ENCODE measurements at places on chromosomes 11 and 22. TPM values are rescaled to one million over a fixed set of nuclear protein-coding genes. Genes with fewer than 3 reads are reported as not detected.

GRCh38 chr22:26927821-26928220 lies 270.4 kb downstream of the MIAT start:
- no peak for DNase-seq
- no peaks in the 10 kb centered on the region for H3K36me3 ChIP-seq
- H3K27ac ChIP-seq: no peak overlapping the region
- no peak overlapping the region for H3K4me3 ChIP-seq
- H3K27me3 ChIP-seq: peaks cover 2% of the 10 kb centered on the region

DNA sequence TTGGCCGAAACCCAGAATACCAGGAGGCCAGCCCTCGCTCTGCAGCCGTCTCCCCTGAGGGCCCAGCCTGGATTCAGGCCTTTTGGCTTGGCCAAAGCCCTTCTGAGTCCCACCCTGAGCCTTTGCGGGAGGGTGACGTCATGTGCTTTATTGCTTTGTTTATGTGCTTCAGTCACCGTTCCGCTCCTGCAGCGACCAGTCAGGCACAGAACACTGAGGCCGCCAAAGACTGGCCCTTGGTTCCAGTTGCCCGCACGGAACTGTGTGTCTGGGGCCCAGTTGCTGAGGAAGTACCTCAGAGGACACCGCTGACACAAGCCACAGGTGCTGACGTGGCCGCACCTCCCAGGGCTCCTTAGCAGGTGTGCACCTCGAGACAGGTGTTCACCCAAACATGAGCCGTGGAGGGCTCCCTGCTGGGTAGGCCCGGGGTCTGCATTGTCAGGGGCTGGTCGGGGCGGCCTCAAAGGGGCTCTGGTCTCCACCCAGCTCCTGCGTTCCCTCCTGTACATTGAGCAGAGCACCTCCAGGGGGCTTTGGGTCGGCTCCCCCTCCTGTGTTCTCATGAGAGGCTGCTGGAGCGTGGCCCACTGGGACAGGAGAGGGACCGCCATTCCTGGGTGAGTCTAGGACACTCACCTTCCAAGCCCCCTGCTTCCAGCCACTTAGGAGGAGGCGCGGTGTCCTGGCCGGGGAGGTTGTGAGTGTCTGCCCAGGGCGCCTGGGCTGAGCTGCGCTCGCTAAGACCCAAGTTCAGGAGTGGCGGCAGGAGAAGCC lies 376.8 kb downstream of the TBC1D22A start:
- H3K36me3 ChIP-seq: peaks cover 2% of the 10 kb centered on the region
- DNase-seq: no peak
- H3K4me3 ChIP-seq: no peak overlapping the region
- peaks cover 4% of the 10 kb centered on the region for H3K4me1 ChIP-seq
- no peak overlapping the region for H3K27ac ChIP-seq

DNA sequence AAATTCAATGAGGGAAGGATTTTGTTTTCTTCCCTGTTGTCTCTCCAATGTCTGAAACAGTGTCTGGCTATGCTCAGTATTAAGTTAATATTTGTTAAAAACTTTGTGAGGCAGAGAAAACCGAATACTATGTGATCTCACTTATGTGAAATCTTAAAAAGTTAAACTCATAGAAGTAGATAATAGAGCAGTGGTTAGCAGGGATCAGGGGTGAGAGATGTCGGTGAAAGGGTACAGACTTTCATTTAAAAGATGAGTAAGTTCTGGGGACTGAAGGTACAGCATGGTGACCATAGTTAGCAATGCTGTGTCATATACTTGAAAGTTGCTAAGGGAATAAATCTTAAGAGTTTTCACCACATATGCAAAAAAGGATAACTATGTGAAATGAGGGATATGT lies 244.6 kb downstream of the AASDHPPT start:
- no peaks in the 10 kb centered on the region for H3K36me3 ChIP-seq
- H3K27ac ChIP-seq: no peak overlapping the region
- no peak for DNase-seq
- no peak overlapping the region for H3K4me3 ChIP-seq
- no peaks in the 10 kb centered on the region for H3K27me3 ChIP-seq
- no peaks in the 10 kb centered on the region for H3K4me1 ChIP-seq

- H3K27me3 ChIP-seq: no peaks in the 10 kb centered on the region
- H3K27ac ChIP-seq: no peak overlapping the region
- DNase-seq: no peak
- H3K36me3 ChIP-seq: peaks cover 16% of the 10 kb centered on the region
- peaks cover 15% of the 10 kb centered on the region for H3K4me1 ChIP-seq
These were observed 91.9 kb downstream of the SPON1 start for GRCh38 chr11:14054116-14055107.

DNA sequence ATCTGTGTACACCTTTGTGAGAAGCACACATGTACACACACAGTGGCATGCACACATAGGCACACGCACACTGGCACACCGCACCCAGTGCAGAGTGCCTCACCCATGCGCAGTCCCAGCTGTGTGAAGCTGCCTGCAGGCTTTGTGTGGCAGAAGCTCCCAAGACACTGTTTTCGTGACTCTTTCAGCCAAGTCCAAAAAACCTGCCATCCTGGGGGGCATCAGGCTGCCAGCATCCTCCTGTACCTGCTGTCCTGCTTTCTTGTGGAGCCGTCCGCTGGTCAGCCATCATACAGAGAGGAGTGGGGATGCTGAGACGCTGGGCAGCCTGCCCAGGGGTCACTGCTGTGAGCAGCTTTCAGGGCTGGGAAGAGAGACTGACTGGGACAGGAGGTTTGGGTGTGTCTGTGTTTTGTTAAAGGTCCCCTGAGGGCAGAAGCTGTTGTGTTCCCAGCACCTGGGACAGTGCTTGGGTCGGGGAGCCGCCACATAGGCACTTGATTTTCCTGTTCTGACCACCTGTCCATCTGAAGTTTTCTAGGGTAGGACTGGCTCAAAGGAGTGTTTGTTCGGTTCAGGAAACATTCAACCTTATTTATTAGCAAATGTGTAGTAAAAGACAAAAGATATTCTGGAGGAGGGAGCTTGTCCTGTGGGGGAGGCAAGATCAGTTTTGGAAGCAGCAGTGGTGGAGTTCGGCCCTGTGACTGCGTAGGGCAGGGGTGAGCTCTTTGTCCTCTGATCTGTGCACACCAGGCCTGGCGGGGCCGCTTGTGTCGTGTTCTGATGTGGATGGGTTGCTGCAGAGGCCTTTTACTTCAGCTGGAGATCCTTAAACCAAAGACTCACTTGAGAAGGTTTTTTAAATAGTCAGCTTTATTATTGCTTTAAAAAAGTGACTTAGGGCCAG lies 29.7 kb downstream of the AP2A2 start:
- peaks cover 9% of the 10 kb centered on the region for H3K27me3 ChIP-seq
- DNase-seq: no peak
- no peak overlapping the region for H3K27ac ChIP-seq
- H3K36me3 ChIP-seq: peaks cover 44% of the 10 kb centered on the region

GRCh38 chr11:43548916-43549315 lies 131.6 kb upstream of the HSD17B12 start:
- no peak for DNase-seq
- peaks cover 3% of the 10 kb centered on the region for H3K36me3 ChIP-seq
- peaks cover 7% of the 10 kb centered on the region for H3K4me1 ChIP-seq
- H3K4me3 ChIP-seq: no peak overlapping the region
- no peak overlapping the region for H3K27ac ChIP-seq

- H3K36me3 ChIP-seq: peaks cover 32% of the 10 kb centered on the region
- H3K27ac ChIP-seq: no peak overlapping the region
- H3K27me3 ChIP-seq: peaks cover 28% of the 10 kb centered on the region
- DNase-seq: peak; percentile 34
- peak overlapping the region; percentile 88 for H3K4me3 ChIP-seq
- H3K4me1 ChIP-seq: peaks cover 20% of the 10 kb centered on the region
These were observed 913 bp downstream of the ZNHIT2 start for GRCh38 chr11:65116370-65117205.

- peaks cover 11% of the 10 kb centered on the region for H3K4me1 ChIP-seq
- H3K27me3 ChIP-seq: no peaks in the 10 kb centered on the region
- H3K36me3 ChIP-seq: no peaks in the 10 kb centered on the region
- peak; percentile 15 for DNase-seq
- no peak overlapping the region for H3K27ac ChIP-seq
These were observed 103.8 kb downstream of the STIM1 start for GRCh38 chr11:3959015-3959902.

DNA sequence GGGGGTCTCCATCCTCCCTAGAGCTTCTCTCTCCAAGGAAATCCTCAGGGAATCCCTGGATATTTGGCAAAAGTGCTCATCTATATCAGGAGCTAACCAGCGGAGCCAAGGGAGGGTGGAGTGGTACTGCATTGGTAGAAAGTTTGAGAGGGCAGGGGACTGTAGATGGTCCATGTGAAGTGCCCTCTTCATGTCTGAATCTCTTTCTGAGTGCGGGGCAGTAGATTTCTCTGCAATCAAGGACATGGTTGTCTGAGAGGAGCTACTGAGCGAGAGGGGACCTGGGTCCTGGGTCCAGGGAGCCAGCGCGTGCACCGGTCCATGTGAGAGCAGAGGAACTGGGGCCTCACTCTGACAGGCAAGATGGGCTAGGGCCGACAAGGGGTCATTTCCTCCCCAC lies 701 bp downstream of the DIXDC1 start:
- peaks cover 24% of the 10 kb centered on the region for H3K4me1 ChIP-seq
- no peak for DNase-seq
- H3K27me3 ChIP-seq: peaks cover 1% of the 10 kb centered on the region
- peak overlapping the region; percentile 52 for H3K4me3 ChIP-seq

DNA sequence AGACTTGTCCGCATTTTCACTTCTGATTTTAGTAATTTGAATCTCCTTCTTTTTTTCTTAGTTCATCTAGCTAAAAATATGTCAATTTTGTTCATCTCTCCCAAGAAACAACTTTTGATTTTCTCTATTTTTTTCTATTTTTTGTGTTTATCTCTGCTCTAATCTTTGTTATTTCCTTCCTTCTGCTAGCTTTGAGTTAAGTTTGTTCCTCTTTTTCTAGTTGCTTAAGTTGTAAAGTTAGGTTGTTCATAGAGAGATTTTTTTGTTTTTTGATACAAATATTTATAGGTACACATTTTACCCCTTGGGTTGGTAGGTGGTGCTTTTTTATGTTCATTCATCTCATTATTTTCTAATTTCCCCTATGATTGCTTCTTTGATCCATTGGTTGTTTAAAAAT lies 22.1 kb upstream of the XKR3 start:
- H3K4me1 ChIP-seq: no peaks in the 10 kb centered on the region
- DNase-seq: no peak
- H3K4me3 ChIP-seq: no peak overlapping the region
- peaks cover 8% of the 10 kb centered on the region for H3K27me3 ChIP-seq
- no peak overlapping the region for H3K27ac ChIP-seq

DNA sequence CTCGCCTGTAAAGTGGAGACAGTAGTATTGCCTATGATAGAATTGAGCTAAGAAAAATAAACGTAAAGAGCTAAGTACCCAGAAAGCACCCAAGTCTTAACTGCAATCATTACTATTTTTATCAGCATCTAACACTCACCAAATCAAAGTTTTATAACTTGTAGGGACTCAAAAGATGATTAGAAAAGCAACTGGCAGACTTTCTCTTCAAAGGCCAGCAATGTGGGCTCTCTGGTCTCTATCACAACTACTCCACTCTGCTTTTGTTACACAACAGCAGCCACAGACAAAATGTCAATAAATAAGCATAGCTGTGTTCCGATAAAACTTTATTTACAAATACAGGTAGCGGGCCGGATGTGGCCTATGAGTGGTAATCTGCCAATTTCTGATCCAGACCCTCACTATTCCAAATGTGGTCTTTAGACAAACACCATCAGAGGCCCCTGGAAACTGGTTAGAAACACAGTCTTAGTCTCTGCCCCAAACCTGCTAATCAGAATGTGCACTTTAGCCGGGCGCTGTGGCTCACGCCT lies 8.2 kb downstream of the TPST2 start:
- peaks cover 35% of the 10 kb centered on the region for H3K4me1 ChIP-seq
- no peak overlapping the region for H3K27ac ChIP-seq
- no peak overlapping the region for H3K4me3 ChIP-seq
- DNase-seq: no peak
- peaks cover 1% of the 10 kb centered on the region for H3K27me3 ChIP-seq

DNA sequence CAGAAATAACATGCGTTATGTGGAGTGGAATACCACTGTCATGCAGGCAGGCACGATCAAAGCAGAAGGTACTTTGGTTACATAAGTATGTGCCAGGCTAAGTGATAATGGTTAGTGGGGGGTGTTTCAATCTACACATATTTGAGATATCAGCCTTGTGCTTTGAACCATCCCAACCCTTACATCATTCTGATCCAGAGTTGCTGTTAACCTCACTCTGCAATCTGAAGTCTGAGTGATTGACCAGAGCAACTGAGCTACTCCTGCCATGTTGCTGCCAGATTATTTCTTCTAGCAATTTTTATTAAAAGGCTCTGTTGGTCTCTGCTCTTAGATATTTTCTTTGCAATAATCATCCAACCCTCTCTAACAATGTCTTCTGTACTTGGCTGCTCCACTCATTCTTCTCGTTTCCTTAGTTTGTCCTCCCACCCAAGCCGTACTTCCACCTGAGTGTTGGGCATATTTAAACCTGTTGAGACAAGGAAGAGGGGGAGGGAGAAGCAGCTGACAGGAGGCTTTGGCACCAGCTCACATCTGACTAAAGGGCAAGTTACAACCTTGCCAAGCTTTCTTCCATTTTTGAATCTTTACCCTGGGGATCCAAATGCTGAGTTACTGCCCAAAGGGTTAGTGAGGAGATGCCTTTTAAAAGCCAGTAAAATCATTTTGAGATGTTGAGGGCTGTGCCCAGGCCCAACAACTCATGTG lies 114.1 kb upstream of the SESN3 start:
- peaks cover 1% of the 10 kb centered on the region for H3K27me3 ChIP-seq
- H3K27ac ChIP-seq: no peak overlapping the region
- peaks cover 15% of the 10 kb centered on the region for H3K4me1 ChIP-seq
- no peak for DNase-seq

DNA sequence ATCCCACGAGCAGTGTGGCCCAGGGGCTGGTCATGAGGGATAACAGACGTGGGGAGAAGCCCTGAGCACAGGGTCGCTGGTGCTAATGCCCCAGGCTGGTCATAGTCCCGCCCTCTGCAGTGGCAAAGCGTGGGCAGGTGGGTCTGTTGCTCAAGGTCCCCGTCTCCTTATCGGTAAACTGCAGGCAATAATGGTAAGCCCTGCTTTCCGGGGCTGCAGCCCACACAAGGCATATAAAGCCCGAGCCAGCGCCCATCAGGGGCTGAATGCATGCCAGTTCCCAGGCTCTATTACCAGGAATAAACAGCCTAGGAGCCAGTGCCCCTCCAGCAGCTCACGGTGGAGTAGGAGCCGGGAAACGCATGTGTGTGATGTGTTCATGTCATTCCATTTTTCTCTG lies 261.0 kb downstream of the BRD1 start:
- peaks cover 1% of the 10 kb centered on the region for H3K27me3 ChIP-seq
- no peak overlapping the region for H3K4me3 ChIP-seq

MOGAT2 gene
- total RNA-seq: not detected

OR52N4 gene
- total RNA-seq: not detected

RPS6KB2 gene
- 44.2 TPM for total RNA-seq

MACROD1 gene
- total RNA-seq: 4.1 TPM

CRYBA4 gene
- total RNA-seq: 0.46 TPM

MS4A6E gene
- not detected for total RNA-seq

Measured in endothelial cell (in vitro differentiated cells).